ENCODE measurements at places on chromosomes 1 and 21. TPM values are rescaled to one million over a fixed set of nuclear protein-coding genes. Genes with fewer than 3 reads are reported as not detected.

The CR1 gene
- 14.7 TPM for total RNA-seq

The KIAA1614 gene
- total RNA-seq, result 4.3 TPM

The CAPN2 gene
- total RNA-seq, result 192 TPM

DNA sequence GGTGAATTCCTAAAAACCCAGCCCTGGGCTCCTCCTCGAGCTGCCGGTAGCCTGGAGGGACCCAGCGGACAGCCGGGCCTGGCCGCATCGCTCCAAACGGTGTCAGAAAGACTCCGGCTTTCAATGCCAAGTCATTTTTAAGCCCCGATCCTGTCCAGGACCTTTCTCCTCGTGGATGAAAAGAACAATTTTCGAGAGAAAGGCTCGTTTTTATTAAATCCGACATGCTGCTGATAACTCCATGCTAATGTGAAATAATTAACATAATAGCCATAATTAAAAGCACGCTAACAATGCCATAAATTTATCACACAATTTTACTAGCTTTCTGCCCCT is 4.6 kb upstream of the FOXD3 start:
- no peak for DNase-seq
- no peaks in the 10 kb centered on the region for H3K4me1 ChIP-seq
- H3K4me3 ChIP-seq, result peak overlapping the region; percentile 62
- no peaks in the 10 kb centered on the region for H3K36me3 ChIP-seq

GRCh38 chr21:29195981-29196669 is 65.7 kb downstream of the MAP3K7CL start:
- no peak for DNase-seq
- H3K27ac ChIP-seq, result peak overlapping the region; percentile 26
- H3K36me3 ChIP-seq, result no peaks in the 10 kb centered on the region
- no peaks in the 10 kb centered on the region for H3K27me3 ChIP-seq

DNA sequence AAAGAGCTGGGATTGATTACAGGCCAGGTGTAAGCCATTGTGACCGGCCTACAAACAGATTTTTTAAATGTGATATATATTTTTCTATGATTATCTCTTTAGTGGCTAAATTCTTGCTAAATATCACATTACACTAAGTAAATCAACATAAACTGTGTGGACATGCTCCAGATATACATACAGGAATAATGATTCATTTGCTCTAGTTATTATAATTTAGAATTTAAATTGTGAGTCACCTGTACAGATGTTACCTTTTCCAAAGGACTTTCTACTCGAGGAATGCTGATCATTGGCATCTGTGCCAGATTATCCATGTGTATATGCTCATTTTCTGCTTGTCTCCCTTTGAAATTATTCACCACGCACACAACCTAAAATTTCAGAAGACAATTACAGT is 90.1 kb downstream of the PLPPR5 start:
- no peaks in the 10 kb centered on the region for H3K36me3 ChIP-seq
- DNase-seq, result no peak
- no peak overlapping the region for H3K4me3 ChIP-seq
- no peak overlapping the region for H3K27ac ChIP-seq
- H3K27me3 ChIP-seq, result no peaks in the 10 kb centered on the region
- no peaks in the 10 kb centered on the region for H3K4me1 ChIP-seq

DNA sequence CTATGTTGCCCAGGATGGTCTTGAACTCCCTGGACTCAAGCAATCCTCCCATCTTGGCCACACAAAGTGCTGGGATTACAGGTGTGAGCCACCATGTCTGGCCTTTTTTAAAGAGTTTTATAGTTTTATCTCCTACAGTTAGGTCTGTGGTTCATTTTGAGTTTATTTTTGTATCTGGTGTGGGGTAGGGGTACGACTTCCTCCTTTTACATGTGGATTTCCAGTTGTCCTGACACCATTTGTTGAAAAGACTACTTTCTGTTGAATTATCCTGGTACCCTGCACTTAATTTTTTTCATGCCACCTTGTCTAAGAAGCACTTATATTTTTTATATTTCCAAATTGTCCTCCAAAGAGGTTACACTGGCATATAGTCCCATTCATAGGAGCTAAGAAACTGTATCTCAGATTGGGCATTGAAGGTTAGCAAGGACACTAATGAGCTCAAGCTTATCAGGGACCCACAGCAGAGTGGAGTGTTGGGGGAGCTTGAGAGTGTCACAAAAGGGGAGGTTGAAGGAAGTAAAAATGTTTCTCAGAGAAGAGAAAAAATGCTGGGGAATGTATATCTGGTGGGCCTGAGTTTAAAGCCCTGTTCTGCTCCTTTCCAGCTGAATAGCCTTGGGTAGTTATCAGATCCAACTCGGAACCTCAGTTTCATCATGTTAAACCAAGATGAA is 23.4 kb upstream of the MEF2D start:
- no peaks in the 10 kb centered on the region for H3K36me3 ChIP-seq
- no peak overlapping the region for H3K4me3 ChIP-seq

DNA sequence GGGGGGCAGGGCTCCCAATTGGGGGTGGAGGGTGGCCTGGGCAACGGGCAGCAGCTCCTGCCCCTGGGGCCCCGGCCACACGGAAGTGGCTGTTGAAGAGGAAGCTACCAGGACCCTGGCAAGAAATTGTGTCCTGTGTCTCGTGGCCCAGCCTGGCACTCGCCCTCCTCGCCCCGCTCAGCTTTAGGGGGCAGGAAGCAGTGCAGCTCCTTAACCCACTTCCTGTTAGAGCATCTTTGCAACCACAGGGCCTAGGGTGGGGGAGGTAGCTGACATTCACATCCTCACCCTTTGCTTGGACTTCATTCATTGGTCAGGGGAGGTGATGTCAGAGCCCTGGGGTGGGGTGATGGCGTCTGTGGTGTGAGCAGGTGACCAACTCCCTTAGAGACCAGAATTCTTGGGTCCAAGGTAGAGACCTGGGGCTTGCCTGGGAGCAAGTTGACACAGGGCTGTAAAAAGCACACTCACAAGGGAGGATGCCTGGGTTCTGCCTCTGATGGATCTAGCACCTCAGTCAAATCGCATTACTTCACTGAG is at the start of gene ARHGAP30:
Gene ARHGAP30 (minus strand): TSS at position 161 of the 540 bp plus-strand sequence. CDS start 267 bp downstream, outside the sequence.
- no peaks in the 10 kb centered on the region for H3K27me3 ChIP-seq
- DNase-seq, result peak; percentile 44
- peak within 1 kb of the TSS; percentile 74 for H3K27ac ChIP-seq

DNA sequence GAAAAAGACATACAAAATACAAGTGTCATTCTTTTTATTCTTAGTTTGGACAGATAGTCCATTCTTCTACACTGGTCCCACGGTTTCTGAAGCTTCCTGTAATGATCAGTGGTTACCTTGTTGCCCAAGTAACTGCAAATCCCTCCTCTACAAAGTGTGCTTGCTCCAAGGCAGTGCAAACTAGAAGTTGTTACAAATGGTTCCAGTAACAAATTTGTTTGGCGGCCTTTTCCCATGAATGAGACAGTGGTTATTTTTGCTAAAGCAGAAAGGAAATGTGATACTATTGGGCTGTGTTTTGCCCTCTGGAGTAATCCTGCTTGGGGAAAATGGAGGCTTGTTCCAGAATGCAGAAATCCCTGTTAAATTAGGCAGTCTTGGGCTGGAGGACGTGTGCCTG is 8.9 kb downstream of the BACE2 start:
- no peaks in the 10 kb centered on the region for H3K27me3 ChIP-seq
- peak overlapping the region; percentile 15 for H3K27ac ChIP-seq
- H3K4me3 ChIP-seq, result no peak overlapping the region

- no peaks in the 10 kb centered on the region for H3K4me1 ChIP-seq
- no peak for DNase-seq
- no peaks in the 10 kb centered on the region for H3K36me3 ChIP-seq
- no peaks in the 10 kb centered on the region for H3K27me3 ChIP-seq
Measured at GRCh38 chr21:15826147-15826780, 96.5 kb downstream of the USP25 start.

GRCh38 chr1:160579216-160579701 is at the start of gene CD84:
Gene CD84, minus strand, starts transcription at chr1:160579496. Its CDS starts 59 bp downstream, at chr1:160579437.
- H3K4me3 ChIP-seq, result peak within 1 kb of the TSS; percentile 13
- no peaks in the 10 kb centered on the region for H3K27me3 ChIP-seq
- H3K27ac ChIP-seq, result no peak within 1 kb of the TSS
- no peaks in the 10 kb centered on the region for H3K4me1 ChIP-seq
